ENCODE measurements at places on chromosomes 5 and 9.
A peak's percentile ranks its signal among the peaks of the same experiment; 100 is the strongest.

- no peak for DNase-seq
Observed at GRCh38 chr9:79236466-79236865, 335.3 kb upstream of the TLE4 start.

- DNase-seq, result no peak
Observed at GRCh38 chr9:79264041-79264440, 307.7 kb upstream of the TLE4 start.

- peak; percentile 72 for DNase-seq
Observed at GRCh38 chr5:33850100-33850594, 41.6 kb downstream of the ADAMTS12 start.

GRCh38 chr9:70451765-70452164 is 37.3 kb upstream of the KLF9 start:
- no peak for DNase-seq

All from GM13976 (cell line).